Activated naive CD8-positive, alpha-beta T cell treated with anti-CD3 and anti-CD28 coated beads for 36 hours (primary cell): ENCODE measurements at places on chromosomes 7 and 10.

DNA sequence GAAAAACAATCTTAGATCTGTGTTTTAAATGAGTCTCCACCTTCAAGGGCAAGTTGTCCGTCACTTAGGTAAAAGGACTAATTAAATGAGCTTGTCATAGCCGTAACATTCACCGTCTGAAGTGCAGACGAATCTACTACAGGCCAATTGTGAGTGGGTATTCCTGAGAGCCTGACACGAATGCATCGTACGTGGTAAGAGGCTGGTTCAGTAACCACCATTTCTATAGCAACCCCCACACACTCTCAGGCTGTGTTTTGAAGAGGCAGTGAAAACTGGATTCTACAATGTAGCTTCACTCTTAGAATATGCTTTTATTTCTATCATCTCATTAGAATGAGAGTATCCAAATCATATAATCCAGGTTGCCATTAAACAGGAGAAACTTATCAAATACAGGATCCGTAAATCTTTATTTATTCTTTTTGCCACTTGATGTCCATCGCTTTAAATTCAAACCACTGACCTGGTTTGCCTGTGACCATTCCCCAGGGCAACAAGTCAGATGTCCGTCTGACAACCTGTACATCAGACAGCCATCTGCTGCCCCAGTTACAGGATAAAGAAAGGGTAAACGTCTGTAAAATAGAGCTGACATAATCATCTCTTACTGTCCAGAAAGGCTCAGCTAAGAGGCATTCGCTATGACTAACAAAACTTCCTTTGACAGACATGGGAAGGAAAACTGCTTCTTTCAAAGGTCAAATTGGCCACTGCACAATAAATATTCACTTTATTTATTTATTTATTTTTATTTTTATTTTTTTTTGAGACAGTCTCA lies 70.3 kb upstream of the NMT2 start:
- DNase-seq, result peak; percentile 21

GRCh38 chr10:121601458-121601857 lies 3.2 kb upstream of the FGFR2 start:
- no peak for DNase-seq

- DNase-seq, result no peak
Measured at GRCh38 chr10:19904202-19904661, 88.0 kb downstream of the PLXDC2 start.

DNA sequence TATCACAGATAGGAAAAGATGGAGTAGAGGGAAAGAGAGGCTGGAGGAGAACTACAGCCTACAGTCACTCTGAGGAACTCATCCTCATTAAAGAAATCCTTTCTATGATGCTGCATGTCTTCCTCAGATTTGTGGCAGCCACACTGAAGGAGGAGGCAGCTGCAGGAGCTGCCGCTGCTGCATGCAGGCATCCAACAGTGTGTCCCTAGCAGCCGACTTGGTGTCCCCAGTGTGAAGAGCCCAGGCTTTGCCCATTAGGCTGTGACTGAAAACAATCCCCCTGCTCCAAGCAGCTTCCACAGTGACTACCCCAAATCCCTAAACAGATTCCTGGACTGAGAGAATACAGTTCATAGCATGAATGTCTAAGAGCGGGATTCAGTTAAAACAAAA lies 23.1 kb downstream of the SKIDA1 start:
- DNase-seq, result no peak

DNA sequence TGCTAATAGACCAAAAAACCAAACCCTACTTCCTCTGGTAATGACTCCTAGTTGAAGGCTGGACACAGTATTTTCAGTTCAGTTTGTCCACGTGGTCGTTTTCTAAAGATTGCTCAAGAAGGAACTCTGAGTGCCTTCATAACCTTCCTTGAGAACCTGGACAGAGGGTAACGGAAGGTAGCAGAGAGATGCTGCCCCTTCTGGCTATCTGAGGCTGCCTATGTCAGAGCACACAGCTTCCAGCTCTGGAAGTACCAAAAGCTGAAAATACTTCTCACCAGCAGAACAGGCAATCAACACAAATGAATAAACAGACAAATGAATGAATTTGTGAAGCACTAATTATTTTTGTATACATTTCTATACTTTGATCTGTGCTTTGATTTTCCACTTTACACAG lies 85.2 kb downstream of the AMPH start:
- DNase-seq, result no peak

- DNase-seq, result no peak
Measured at GRCh38 chr10:29590915-29591650, 43.7 kb downstream of the SVIL start.

- DNase-seq, result no peak
Measured at GRCh38 chr7:127741764-127742375, 89.9 kb downstream of the SND1 start.

DNA sequence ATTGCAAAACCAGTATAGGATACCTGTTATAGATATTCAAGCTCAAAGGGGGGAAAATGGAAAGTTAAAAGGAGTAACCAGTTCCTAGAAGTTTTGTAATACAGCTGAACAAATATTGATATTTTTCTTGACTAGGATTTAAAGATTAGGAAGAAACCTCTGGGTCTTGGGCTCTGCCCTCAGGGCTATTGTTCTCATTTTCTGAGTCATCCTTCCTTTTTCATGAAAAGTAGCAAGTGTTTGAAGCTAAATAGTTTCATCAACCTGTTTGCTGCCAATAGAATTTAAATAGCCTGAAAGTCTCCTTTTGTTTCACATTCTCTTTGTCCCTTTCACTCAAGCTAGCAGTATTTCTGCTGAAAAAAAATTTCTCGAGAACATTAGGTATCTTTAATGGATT lies 1061.1 kb upstream of the GHITM start:
- no peak for DNase-seq

GRCh38 chr10:132223156-132223590 lies 36.4 kb downstream of the DPYSL4 start:
- DNase-seq, result peak; percentile 77

DNA sequence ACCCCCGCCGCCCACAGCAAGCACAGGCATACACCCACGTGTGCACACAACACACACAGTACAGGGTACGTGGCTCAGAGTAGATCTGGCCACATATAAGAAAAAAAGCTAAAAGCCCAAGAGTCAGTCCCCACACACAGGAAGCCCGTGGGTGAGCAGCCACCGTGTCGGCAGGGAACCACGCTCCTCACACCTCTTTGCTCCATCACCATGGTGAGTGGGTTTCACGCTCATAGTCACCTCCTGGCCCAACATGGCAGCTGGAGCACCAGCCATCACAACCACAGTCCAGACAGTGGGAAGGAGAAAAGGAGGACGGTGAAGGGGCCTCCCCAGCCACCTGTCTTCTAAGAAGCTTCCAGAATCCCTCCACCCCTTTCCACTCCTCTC lies 76.0 kb upstream of the PDGFA start:
- peak; percentile 22 for DNase-seq

DNA sequence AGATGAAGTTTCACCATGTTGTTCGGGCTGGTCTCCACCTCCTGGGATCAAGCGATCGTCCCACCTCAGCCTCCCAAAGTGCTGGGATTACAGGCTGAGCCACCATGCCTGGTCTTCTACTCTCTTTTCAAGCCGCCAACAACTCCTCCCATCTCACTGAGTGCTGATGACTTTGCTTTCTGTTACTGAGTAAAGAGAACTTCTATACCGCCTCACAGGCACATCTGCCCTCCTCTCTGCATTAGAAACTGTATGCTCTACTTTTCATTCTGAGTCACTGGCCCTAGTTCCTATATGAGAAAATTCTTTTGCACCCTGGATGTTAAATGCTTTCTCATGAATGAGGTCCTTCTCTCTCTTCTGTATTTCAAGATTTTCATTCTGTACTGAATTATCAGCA lies 2.2 kb upstream of the ZNF239 start:
- no peak for DNase-seq

GRCh38 chr10:108849688-108850087 lies 1073.6 kb downstream of the XPNPEP1 start:
- no peak for DNase-seq

DNA sequence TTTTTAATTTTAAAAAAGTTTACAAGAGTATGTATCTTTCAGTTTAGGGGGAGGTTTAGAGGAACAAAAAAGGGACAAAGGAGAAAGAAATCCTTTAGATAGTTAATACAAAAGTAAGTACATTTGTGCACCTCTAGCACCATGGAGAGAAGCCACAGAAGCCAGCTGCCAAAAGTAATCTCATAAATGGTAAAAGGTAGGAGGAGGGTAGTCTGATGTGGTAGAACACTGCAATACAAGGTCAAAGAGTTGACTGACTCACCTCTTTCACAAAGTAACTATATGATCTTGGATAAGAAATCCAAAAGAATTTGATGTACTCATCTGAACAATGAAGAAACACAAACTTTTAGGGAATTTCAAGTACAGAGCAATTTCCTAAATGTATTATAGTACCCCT lies 68.1 kb downstream of the CNOT4 start:
- DNase-seq, result no peak
